ENCODE measurements at places on chromosomes 3 and 15.

DNA sequence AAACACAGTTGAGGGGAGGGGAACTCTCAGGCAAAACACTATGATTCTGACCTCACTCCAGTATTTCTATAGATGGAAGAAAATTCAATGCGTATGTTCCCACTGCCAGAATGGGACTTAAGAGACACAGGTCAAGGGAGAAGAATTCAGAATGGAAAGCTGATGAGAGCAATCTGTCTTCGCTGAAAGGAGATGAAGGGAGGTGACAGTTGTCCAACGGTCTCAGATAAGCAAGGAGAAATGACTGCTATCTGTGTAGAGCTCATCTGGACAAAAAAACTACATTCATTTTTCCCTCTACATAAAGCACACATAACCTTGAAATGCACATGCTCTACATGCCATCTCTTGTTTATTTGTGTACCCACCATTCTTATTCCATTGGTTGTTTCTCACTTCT lies 405.1 kb downstream of the LSAMP start:
- DNase-seq = no peak

GRCh38 chr3:147297761-147298350 lies 108.5 kb downstream of the ZIC4 start:
- DNase-seq = no peak

DNA sequence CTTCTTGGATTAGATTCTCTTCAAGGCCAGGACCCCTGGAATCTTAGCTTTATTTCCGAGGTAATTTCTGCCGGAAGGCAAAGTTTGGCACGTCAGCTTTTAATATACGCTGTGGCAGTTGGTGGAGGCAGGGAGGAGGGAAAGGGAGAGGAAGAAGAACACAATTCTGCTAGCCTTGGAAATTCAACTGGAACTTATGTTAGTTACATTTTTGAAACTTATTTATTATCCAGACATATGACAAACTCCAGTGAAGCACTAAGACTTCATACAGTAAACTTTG lies 100.1 kb upstream of the TSC22D2 start:
- DNase-seq = no peak

DNA sequence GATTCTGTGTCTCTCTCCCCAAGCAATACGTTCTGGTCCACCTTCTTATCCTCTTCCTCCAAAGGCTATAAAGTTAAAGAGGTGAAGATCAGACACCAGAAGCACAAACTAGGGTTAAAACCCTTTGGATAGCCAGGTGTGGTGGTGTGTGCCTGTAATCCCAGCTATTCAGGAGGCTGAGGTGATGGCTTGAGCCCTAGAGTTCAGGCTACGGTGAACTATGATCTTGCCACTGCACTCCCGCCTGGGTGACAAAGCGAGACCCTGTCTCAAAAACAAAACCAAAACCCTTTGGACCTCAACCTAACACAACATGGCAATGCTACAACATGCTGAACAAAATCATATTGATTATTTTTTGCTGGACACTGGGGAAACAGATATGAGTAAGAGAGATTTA lies 43.2 kb downstream of the MSL2 start:
- DNase-seq = no peak

- peak; percentile 90 for DNase-seq
Observed at GRCh38 chr3:50345586-50346234, at the start of gene ZMYND10. Gene ZMYND10 (minus strand): TSS chr3:50345732. CDS start chr3:50345579, 153 bp downstream.

DNA sequence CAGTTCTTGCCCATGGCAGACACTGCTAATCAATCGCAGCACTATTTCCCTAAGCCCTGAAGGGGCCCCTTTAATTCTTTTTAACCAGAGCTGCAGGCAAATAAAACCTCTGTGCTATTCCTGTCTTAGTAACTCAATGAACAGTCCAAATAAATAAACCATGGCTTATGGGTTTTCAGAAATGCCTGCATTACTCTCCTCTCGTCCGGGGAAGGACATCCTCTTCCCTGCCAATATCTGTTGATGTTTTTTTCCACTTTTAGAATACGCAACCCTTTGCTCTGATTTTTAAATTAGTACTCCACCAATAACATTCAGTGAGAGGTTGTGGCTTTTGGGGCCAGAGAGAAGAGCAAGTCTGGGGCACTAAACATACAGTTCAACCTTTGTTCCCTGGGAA lies 35.2 kb upstream of the PRICKLE2 start:
- DNase-seq = no peak

DNA sequence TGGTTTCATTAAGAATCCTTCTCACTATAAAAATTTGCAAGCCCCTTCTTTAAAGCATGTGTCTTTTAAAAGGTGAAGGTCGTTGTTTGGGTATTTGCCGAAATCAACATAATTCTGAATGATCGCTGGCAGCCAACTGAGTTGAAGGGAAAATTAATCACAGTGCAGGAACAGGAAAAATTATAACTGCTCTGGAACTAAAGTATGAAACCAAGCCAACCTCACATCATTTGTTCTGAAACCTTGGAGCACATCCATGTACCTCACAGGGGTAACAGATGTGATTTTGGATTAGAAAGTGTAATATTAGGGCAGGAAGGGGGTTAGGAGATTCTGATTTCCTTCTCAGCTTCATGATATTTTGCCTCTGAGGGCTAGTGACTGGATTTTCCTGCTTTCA lies 52.2 kb upstream of the PTX3 start:
- no peak for DNase-seq

- DNase-seq = no peak
Observed at GRCh38 chr3:59839810-59840515, 790.1 kb upstream of the CFAP20DC start.

GRCh38 chr15:98085003-98085639 lies 124.6 kb downstream of the ARRDC4 start:
- DNase-seq = no peak
